ENCODE measurements at places on chromosomes 3 and 15. TPM values are rescaled to one million over a fixed set of nuclear protein-coding genes. Genes with fewer than 3 reads are reported as not detected.
A peak's percentile ranks its signal among the peaks of the same experiment; 100 is the strongest.

DNA sequence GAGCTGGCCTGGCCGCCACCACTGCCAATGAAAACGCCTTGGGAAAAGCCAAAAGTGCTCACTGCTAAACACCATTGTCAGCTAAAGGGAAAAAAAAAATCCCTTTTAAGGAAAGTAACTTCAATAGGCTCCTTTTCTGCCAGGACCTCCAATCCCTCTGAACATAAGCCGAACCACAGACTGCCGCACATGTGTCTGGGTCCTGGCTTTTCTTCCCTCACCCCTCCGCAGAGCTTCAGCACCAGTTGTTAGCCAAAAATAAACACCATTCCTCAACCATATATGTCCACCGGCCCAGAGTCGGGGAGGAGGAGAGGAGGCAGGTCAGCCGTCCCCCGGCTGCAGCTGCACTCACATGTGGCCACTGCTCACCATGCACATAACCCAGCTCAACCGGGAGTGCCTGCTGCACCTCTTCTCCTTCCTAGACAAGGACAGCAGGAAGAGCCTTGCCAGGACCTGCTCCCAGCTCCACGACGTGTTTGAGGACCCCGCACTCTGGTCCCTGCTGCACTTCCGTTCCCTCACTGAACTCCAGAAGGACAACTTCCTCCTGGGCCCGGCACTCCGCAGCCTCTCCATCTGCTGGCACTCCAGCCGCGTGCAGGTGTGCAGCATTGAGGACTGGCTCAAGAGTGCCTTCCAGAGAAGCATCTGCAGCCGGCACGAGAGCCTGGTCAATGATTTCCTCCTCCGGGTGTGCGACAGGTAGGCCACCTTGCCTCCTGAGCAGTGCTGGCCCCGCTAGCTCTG lies at the start of gene FBXL22:
Gene FBXL22 (plus strand): TSS at position 350 of the 753 bp plus-strand sequence. CDS start 6 bp downstream, at position 356.
- DNase-seq = peak; percentile 52

DNA sequence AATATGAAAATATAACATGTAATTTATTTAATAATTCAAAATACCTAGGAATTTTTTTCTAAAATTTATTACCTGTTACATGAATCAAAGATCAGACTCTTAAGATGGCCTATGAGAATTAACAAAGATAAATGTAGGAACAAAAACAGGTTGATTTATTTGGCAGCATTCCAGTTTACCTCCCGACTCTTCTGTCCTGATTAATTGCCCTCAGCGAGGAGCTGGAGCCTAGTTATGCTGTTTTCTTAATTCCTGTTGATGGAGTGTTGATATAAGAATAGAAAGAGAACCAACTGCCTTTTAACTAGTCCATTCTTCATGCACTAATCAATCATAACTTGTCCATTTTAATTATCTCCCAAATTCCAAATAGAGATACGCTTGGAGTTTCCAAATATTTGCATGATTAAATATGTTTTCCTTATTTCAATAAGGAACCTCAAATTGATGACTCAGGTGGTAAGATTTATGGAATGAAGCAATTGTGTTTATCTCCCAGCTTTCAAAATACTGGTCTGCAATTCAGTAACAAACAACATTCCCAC lies 10.6 kb upstream of the CPB1 start:
- no peak for DNase-seq

GRCh38 chr3:111351334-111351733 lies 190.7 kb upstream of the CD96 start:
- DNase-seq = no peak

GRCh38 chr3:24182756-24183155 lies 237.7 kb downstream of the NR1D2 start:
- DNase-seq = no peak

GRCh38 chr3:124097362-124098131 lies 105.6 kb upstream of the ROPN1 start:
- DNase-seq = no peak

DNA sequence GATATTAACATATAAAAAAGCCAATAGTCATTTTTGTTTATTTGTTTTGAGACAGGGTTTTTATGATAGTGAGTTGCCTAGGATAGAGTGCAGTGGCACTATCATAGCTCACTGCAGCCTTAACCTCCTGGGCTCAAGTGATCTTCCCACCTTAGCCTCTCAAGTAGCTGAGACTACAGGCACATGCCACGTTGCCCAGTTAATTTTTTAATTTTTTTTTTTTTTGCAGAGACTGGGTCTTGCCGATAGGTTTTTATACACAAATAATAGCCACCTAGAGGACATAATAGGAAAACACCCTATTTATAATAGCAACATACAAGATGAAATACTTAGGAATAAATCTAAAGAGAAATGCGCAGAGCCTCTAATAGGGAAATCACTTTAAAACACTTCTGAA lies 13.3 kb downstream of the EIF3J start:
- no peak for DNase-seq

- DNase-seq = no peak
Measured at GRCh38 chr3:42222942-42223693, 42.9 kb downstream of the CCK start.

DNA sequence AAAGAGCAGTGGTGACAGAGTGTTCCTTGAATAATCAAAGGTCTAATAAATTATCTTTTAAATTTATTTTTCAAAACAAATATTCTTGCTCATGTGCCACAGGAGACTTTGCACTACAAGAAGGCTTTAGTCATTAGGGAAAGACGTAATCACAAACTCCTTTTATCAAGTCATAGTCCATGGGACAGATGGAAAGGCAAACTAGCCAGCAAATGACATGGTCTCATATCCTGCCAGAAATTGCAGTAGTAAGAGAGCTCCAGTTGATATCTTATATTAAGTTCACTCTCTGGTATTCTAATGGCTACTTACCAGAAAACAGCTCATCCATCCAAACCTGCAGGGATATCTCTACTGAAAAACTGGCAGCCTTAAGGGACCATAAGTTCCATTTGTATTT lies 225.0 kb upstream of the TP63 start:
- DNase-seq = peak; percentile 15

GRCh38 chr3:45011756-45012508 lies 14.2 kb upstream of the CLEC3B start:
- DNase-seq = no peak

- DNase-seq = no peak
Measured at GRCh38 chr15:59998950-59999611, 5.0 kb upstream of the FOXB1 start.

DNA sequence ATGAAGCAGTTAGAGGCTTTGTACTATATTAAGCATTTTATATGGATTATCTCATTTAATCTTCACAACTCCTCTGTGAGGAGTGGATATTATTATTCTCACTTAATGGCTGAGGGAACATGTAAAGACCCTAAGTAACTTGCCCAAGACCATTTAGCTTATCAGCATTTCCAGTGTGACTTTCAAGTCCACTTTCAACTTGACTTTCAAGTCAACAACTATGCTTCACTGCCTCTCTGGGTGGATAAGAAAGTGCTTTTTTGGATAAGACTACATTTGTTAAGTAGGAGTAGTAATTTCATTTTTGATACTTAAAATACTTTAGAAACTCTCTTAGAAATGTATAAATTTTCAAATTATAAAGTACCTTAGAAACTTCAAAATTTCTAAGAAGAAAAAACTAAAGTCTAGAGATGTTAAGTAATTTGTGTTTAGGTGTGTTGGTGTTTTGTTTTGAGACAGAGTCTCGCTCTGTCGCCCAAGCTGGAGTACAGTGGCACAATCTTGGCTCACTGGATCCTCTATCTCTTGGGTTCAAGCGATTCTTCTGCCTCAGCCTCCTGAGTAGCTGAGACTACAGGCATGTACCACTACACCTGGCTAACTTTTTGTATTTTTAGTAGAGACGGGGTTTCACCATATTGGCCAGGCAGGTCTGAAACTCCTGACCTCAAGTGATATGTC lies 71.8 kb downstream of the MINDY2 start:
- no peak for DNase-seq

DNA sequence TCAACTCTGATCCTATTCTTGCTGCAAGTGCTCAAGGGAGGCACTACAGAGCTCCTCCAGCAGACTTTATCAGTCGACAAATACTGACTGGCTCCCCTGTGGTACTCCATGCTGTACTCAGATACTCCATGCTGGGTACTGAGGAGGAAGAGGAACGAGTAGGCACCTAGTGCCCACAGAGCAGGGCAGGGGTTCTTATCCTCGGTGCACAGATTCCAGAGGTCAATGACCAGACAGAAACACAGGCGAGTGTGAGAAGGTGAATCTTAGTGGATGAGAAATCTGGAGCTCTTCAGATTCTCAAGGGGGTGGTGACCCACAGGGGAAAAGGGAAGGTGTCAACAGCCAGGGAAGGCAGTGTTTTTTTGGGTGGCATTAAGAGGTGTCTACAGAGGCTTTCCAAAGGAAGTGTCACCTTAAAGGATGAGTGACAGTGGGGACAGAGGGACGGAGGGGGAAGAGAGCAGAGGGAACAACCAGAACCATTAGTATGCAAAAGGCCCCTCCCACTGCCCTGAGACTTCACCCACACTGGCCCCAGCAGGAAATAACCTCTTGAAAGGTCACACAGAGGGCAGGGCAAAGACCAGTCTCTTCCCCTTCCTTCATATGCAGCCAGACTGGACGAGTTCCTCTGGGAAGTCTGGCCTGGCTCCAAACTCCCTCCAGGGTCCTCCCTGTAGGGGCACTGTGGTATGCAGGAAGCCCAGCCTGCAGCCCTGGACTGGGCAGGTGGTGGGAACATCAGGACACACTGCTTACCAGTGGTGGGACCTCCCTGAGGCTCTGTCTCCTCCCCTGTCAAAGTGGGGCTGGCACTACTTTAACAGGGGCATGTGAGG lies 27.5 kb downstream of the CCDC12 start:
- no peak for DNase-seq

- no peak for DNase-seq
Measured at GRCh38 chr15:41698779-41699178, 38.6 kb downstream of the MGA start.

- no peak for DNase-seq
Measured at GRCh38 chr3:189983612-189984011, 137.1 kb downstream of the P3H2 start.

DNA sequence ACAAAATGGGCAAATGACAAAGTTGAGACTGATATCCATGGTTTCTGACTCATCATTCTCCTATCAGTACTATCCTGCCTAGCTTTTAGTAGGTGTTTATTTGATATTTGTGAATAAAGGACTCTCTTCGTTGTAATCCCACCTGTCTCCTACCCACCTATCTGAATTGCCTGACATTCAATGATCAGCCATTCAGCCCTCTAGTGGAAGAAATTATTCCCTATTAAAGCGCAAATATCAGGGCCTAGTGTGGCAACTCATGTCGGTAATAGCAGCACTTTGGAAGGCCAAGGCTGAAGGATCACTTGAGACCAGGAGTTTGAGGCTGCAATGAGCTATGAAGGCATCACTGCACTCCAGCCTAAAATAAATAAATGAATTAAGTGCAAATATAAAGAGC lies 195.7 kb upstream of the SETMAR start:
- no peak for DNase-seq

GRCh38 chr15:99592145-99592791 lies 26.5 kb downstream of the MEF2A start:
- no peak for DNase-seq

DNA sequence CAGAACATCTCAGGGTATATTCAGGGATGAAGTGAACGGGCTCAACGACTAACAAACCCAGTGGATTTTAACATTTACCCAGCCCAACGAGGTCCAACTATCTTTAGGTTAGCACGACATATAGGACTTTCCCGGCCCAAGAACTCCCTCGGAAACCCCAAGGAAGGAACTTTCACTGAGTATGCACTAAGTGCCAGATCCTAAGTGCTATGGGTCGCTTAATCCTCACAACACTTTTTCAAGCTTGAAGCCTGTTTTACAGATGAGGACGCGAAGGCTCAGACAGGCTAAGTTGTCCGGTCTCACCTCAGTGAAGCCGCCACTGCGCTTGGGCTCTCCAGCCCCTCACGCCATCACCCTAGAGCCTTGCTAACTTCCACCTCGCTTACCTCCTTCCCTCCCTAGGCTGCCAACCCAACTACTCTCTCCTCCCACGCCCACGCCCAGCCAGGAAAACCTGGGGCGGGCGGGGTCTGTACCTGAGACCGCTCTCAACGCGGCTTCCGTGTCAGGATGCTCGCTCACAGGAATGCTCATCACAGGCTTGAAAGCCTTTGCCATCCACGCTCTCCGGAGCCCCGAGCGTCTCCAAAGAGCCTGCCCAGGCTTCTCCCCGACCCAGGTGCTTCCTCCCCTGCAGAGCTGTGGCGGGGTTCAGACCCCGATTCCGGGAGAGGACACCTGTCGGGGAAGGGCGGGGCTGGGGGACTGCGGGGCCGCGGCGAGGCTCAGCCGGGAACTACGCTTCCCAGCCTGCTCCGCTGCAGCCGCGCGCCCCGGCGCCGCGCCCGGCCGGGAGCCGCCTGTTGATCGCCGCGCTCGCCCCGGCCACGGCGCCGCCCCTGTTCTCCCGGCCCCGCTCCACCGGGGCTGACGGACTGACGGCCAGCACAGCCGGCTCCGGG lies at the start of gene TMOD2:
Gene TMOD2 (plus strand): TSS at position 806 of the 905 bp plus-strand sequence. CDS start 14,845 bp downstream, outside the sequence.
- peak; percentile 56 for DNase-seq

- peak; percentile 31 for DNase-seq
Measured at GRCh38 chr3:121431726-121432517, 113.9 kb downstream of the POLQ start.

DNA sequence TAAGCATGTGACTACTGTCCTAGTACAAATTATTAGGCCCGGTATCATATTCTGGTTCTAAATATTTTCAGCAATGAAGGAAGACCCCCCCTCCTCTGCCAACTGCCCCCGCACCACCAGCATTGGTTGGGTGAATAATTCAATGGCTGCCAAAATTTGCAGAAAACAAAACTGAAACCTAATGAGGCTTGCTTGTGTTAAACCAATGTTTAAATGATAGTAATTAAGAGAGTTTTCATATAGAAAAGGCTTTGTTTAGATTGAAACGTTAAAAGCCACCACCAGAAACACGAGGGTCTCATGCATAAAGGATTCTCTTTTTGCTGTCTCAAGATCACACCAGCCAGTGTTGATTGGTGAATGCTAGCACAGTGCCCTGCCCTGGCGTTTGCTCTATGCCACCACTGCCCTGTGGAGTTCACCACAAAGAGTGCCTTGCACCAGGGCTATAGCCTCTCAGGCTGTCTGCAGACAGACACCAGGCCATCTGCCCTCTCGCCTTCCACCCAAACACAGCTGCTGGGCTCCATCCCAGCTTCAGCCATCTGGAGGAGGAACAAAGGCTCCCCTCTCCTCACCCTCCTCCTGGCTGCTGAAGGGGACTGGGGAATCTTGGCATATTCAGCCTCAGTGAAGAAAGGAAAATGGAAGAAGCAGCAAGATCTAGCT lies 200.3 kb upstream of the PFN2 start:
- DNase-seq = peak; percentile 45

GRCh38 chr15:74568594-74568993 lies 27.6 kb downstream of the ARID3B start:
- DNase-seq = no peak

GRCh38 chr3:151387432-151387831 lies 2.9 kb upstream of the P2RY12 start:
- DNase-seq = no peak

The PIK3CA gene
- 21.0 TPM for polyA plus RNA-seq

The PLA2G4E gene
- polyA plus RNA-seq = 1.8 TPM

The UQCRC1 gene
- polyA plus RNA-seq = 180 TPM

The ZXDC gene
- 32.9 TPM for polyA plus RNA-seq

The TAGLN3 gene
- 3.7 TPM for polyA plus RNA-seq

The GCSAM gene
- 0.80 TPM for polyA plus RNA-seq

The TRAIP gene
- 4.8 TPM for polyA plus RNA-seq
